Fibroblast of mammary gland (primary cell): ENCODE measurements at places on chromosomes 7 and 10.

DNA sequence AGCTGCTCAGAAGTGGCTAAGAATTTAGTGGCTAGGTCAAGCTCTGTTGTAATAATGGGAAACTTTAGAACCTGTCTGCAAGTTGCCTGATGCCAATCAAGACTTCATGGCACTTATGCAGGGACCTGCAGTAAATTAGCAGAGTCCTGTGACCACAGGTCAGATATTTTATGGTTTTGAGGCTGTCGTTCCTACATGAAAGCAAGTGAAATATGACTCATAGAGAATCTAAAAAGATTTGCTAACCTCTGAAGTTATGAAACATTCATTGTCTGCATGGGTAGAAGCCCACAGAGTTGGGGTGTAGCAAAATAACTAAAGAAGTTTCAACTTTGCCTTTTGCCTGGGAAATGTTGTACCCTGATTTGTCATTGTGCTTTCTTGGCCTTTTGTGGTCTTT is 32.3 kb downstream of the SLC39A12 start:
- peak; percentile 67 for DNase-seq

DNA sequence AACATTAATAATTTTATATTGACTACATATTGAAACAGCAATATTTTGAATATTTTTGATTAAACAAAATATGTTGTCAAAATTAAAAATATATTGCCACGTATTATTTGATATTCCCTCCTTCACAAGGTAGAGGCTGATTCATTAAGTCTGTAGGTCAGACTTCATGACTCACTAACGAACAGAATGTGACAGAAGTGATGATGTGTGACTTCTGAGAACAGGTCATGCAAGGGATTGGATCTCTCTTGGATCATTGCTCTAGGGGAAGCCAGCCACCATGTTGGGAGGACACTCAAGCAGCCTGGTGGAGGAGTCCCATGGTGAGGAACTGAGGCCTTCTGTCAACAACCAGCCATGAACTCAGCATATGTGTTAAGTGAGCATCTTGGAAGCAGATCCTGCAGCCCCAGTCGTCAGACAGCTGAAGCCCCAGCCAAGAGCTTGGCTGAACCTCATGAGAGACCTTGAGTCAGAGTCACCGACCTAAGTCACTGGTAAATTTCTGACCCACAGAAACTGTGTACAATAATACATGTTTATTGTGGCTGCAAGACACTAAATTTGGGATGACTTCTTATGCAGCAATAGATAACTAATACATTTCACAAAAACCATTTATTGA is 66.6 kb downstream of the HTR5A start:
- DNase-seq: no peak

DNA sequence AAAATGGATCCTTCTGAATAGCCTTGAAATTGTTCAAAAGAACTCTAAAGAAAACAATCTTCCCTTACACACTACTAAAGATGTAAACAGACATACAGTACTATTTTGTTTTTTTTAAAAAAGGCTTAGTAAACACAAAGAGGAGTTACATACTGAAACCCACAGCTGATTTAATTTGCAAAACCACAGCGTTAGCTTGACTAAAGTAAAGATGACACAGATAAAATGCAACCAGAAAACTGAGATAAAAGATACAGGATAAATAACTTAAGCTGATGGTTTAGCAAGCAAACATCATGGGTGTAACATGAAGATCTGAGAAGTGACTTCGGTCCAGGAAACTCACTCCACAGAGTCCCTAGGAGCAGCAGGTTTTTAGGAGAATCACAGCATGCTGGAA is 21.8 kb downstream of the PRKCQ start:
- no peak for DNase-seq

DNA sequence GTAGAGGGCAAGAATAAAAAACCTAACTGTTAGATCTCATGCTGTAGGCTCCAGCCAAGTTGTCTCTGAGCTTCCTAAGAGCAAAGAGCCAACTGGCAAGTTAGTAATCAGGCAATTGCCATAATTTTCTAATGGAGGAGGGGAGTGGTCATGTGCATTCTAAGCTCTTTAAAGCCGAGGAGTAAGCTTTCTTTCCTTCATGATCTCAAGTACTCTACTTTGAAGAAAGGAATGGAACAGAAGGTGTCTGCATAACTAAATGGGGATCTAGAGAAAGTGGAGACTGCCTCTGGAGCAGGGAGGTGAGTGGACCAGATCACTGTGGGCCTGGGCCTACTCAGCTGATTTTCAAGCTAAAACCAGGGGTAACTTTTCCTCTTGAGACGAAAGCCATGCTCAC is 37.7 kb upstream of the TOMM7 start:
- DNase-seq: no peak
